ENCODE measurements at places on chromosomes 7 and 10.
A peak's percentile ranks its signal among the peaks of the same experiment; 100 is the strongest.

DNA sequence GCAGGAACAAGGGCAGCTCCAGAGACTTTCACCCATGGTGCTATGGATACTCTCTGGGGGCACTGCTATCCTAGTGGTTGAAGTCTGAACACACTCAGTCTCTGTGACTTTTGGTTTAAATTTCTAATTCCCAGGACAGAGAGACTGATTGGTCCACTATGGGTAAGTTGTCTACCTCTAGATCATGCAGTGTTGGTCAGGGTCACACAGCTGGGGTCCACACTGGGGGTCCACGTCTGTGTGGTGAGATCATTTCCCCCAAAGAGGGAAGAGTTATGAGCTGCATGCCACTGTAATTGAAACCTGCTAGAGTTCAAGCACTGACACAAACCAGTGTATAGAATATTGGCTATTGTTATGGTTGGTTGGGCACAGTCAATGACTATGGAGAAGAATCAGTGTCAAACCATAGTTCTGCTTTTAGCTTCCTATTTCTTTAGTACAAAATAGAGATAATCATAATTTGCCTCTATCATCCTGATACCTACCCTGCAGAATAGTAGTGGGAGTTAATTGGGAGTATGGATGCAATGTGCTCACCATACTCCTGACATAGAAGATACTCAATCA lies 101.6 kb downstream of the PRTFDC1 start:
- peak; percentile 16 for DNase-seq

DNA sequence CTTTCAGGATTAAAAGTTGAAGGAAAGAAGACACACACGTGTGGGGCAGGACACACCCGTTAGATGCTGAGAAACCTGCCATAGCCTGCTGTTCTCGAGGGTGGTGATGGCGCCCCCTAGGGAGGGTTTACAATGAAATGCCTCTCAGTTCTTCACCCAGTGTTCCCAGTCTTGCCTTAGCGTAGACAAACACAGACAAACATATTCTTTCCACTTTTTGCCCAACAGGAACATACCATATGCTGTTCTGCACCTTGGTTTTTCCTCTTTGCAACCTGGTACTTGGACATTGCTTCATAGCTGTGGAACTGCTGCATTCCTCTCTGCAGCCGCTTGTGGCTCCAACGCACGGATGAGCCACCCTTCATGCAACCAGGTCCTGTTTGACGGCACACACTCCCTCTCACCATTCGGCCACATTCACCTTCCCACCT lies 23.3 kb upstream of the HSPA12A start:
- DNase-seq, result no peak

GRCh38 chr7:46626691-46627310 lies 705.7 kb upstream of the IGFBP3 start:
- no peak for DNase-seq

DNA sequence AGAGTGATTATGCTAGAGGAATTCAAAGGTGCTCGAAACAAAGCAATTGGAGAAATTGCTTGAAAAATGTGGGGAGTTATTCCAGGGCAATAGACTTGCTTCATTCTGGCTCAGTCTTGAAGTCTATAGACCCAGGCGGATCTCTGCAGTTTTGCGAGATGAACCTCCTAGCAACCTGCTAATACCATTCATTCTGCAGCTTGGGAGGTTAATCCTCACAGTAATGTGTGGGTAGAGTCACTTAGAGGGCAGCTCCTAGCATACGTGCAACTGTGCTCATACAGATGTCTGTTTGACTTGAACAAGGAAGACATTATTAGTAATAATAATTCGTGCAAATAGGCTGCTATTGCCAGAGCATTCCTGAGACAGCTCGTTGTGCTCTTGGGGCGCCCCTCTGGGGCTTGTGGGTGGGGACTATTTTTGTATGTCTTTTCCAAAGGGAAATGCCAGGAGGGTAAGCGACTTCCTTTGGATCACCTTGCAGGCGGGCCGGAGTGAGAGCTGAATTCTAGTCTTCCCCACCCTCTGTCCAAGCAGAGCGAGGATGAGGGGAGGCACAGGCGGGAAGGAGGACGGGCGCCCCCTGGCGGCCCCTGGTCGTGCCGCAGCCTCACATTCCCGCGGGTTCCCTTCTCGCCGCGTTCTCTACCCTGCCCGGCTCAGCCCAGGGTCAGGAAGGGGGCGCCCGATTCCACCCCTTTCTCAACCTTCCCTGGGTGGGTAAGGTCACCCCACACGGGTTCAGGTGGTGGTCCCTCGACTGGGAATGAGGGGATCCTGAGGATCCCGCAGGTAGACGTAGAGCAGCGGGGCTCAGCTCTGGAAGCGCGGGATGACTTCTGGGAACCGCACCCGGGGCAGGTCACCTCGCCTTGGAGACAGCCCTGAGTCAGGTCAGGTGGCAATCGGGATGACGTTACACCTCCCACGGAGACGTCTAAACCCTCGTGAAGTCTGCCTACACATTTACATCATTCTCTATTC lies 241.5 kb downstream of the PHTF2 start:
- DNase-seq, result peak; percentile 58

- DNase-seq, result peak; percentile 65
These were observed 43.6 kb upstream of the KLF6 start for GRCh38 chr10:3828404-3829155.

- DNase-seq, result no peak
These were observed 59.1 kb upstream of the NKX6-2 start for GRCh38 chr10:132845041-132845551.

DNA sequence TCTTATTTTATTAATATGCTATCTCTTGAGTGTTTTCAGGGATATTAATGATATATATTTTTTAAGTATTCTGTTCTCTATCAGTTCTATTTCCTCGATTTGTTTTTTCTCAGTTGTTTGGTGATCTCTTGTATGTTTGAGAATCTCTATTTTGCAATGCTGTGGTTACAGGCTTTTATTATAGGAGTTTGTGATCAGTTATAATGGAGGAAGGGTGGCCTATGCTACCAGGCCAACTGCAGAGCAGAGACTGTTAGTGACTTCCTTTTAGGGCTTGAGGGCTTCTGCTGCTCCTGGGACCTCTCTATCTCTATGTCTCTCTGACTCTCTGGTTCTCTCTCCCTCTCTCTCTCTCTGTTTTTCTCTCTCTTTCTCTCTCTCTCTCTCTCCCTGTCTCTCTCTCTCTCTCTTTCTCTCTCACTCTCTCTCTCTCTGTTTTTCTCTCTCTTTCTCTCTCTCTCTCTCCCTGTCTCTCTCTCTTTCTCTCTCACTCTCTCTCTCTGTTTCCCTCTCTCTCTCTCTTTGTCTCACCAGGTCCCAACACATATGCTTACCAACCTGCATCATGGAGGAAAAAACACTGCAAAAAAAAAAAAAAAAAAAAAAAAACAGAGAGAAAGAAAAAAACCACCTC lies 69.4 kb upstream of the CAV2 start:
- DNase-seq, result no peak

- no peak for DNase-seq
These were observed 50.9 kb downstream of the EBF3 start for GRCh38 chr10:129912986-129913695.
